Thoracic aorta (tissue), 2 donors: ENCODE measurements at places on chromosomes 5 and 9.
A peak's percentile ranks its signal among the peaks of the same experiment; 100 is the strongest.

DNA sequence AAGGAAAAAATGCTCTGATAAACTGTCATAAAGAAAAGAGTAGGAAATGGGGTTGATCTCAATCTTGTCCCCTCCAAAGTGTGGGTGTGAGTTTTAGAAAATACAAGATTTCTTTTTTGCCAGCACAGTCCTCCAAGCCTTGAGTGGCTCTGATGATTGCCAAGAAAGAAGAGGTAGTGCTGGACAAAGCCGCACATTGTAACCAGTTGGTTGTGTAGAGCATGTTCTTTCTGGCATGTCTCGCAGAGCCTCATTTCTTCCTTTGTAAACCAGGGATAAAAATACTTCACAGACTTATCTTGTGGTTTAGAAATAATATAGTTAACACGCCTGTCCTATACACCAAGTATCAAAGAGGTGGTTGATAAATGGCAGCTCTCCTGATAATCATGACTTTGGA, 30.4 kb downstream of the PRLR start:
- DNase-seq: no peak

DNA sequence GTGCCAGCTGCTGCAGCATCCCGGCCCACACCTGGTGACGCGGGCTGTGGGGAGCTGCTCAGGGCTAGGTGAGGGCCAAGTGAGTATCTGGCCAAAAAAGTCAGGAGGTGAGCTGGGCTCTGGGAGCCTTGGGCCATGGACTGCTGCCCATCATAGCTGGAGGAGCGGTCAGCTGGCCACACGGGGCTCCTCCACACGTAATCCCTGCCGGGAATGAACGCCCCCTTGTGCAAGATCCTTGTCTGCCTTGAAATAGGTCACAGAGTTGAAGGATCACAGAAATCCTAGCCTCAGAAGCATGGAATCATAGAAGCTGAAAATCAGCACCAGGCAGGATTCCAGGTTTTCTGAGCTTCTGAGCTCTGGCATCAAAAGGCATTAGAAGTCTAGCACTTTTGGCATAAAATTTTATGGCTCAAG, 16.8 kb upstream of the COL27A1 start:
- no peak for DNase-seq

GRCh38 chr5:159286420-159287035, 23.4 kb downstream of the UBLCP1 start:
- no peak for DNase-seq

GRCh38 chr5:180140571-180140970, 68.4 kb downstream of the RASGEF1C start:
- no peak for DNase-seq

DNA sequence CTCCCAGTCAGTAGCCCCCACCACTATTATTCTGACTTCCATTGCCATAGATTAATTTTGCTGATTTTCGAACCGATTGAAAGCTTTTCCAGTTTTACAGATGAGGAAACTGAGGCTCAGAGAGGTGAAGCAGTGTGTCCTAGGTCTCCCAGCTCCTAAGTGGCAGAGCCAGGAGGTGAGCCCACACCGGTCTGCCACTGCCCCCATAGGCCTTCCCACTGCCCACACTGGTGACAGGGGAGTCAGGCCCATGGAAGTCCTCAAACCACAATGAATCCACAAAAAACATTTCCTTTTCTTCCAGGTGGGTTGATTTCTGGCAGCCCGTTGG, 54.9 kb upstream of the RPL26L1 start:
- no peak for DNase-seq

- DNase-seq: peak; percentile 15
These were observed 56.2 kb upstream of the ZSWIM6 start for GRCh38 chr5:61275841-61276240.

DNA sequence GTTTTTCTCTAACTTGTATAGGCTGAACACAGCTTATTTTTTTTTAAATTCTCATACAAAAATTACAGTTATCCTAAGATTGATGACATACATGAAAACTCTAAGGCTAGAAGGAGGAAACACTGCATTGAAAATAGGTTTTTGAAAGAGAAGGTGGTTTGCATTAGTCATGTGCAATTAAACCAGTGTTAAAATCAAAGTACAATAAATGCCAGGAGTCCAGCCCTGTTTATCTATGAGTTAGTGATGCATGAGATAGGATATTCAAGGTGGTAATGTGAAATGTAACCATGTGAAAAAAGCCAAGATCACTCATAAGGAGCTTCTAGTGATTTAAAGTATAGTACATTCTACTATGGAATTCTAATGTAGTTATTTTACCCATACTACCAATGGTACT, 444.9 kb upstream of the CYLC2 start:
- DNase-seq: no peak

- DNase-seq: no peak
These were observed 30.4 kb downstream of the PRDM6 start for GRCh38 chr5:123119334-123119986.

DNA sequence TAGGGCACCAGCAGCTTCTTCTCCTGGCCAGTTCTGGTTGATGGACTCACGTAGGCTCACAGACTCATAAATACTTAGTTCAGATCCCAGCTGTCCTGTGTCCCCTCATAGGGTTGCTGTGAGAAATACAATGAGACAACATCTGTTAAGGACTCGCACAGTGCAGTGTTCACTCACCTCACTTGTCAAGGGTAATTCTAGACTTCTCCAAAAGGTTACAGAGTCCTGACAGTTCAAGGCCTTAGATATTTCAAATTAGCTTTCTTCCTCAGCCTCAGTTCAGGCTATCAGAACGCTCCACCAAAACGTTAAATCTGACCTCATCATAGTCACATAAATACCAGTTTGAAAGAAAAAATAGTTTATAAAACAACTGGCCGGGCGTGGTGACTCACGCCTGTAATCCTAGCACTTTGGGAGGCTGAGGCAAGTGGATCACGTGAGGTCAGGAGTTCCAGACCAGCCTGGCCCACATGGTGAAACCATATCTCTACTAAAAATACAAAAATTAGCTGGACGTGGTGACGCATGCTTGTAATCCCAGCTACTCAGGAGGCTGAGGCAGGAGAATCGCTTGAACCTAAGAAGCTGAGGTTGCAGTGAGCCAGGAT, 106.3 kb downstream of the UGCG start:
- DNase-seq: no peak

DNA sequence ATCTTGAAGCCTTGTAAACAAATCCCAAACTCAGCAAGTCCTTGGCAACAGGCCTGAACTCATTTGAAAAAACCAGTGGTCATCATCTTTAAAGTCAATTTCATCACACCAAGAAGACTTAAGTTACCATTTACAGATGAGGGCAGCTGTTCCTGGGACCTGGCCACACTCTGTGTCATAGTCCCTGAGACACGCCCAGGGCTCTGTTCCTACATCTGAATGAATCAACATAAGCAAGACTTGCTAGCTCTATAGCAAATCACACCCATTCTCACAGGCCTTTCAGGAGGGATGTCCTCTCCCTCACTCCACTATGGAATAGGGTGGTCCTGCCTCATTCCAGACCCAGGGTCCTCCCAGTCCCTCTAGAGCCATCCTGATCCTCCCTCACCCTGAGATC, 142.8 kb downstream of the NSG2 start:
- no peak for DNase-seq

- DNase-seq: no peak
These were observed 11.1 kb downstream of the CNTFR start for GRCh38 chr9:34578241-34579103.

- no peak for DNase-seq
These were observed 43.9 kb downstream of the USP20 start for GRCh38 chr9:129879103-129879699.
